ENCODE measurements at places on chromosomes 11 and 22.

- DNase-seq = no peak
Measured at GRCh38 chr22:23688121-23688520, 2.7 kb upstream of the RGL4 start.

GRCh38 chr11:11845551-11845950 lies 3.8 kb downstream of the USP47 start:
- DNase-seq = no peak

GRCh38 chr11:849104-849824 lies 6.6 kb downstream of the TSPAN4 start:
- no peak for DNase-seq

GRCh38 chr11:125463590-125464269 lies 32.3 kb downstream of the FEZ1 start:
- no peak for DNase-seq

- no peak for DNase-seq
Measured at GRCh38 chr11:125348141-125348651, 147.9 kb downstream of the FEZ1 start.

- no peak for DNase-seq
Measured at GRCh38 chr22:19903031-19903430, 38.5 kb upstream of the COMT start.

- DNase-seq = no peak
Measured at GRCh38 chr11:69241075-69241740, 52.7 kb upstream of the MYEOV start.

- peak; percentile 31 for DNase-seq
Measured at GRCh38 chr22:36546092-36546804, 17.3 kb upstream of the EIF3D start.

DNA sequence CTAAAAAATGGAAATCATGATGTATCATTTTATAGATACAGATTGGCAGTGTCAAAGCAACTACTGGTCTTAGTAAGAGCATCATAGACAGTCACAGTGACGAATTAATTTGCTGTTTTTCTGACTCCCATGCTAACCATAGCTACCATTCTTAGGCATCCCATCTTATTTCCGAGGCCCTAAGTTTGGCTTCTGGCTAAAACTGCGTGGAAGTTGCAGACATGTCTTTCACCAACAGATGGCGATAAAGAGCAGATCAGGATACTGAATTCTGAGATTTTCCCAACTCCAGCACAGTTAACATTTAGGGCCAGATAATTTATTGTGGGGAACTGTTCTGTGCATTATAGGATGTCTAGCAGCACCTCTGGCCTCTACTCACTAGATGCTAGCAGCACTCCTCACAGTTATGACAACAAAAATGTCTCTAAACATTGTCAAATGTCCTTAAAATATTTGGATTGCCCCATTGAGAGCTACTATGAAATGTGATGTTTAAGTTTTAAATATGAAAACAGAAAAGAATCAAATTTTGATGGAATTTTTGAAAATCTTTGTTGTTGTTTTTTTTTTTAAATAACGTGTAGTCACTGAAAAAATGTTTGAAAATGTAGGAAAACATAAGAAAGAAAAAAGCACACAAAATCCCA lies 16.3 kb downstream of the OR2AG2 start:
- DNase-seq = no peak

DNA sequence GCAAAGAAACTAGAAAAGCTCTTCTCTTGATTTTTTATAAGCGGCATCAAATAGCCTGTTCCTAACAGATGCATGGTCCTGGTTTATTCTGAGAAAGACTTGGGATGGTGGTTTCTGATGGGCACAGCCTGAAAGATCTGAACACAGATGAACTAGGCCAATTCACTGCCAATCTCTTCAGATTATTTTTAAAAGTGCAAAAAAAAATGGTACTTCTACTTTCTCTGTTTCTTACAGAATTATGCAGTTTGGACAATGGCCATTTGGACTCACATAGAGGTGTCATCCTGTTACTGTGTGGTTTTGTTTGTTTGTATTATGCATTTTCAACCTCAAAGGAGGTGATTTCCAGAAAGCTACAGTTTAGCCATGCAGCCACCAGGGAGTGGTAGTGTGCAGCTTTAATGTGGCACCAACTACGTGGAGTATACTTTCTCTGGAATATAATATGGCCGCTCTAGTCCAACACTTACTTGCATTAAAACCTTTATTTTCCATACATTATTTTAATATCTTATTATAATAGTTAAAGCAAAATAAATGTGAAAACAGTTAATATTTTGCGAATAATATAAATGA lies 469.8 kb upstream of the KIRREL3 start:
- no peak for DNase-seq

GRCh38 chr11:75583718-75584658 lies 21.9 kb downstream of the SERPINH1 start:
- DNase-seq = no peak

DNA sequence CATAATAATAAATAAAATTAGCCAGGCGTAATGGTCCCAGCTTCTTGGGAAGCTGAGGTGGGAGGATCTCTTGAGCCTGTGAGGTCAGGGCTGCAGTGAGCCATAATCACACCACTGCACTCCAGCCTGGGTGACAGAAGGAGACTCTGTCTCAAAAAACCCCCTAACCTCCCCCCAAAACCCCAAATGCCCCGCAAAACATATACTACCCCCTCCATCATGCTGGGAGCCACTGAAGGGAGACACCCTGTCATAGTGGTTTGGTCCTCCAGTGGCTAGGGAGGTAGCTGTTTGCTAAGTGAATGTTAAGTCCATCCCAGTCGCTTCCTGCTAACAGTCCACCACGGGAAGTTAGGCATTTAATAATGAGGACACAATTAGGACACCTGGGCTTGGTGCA lies 125.0 kb downstream of the ABTB2 start:
- no peak for DNase-seq

DNA sequence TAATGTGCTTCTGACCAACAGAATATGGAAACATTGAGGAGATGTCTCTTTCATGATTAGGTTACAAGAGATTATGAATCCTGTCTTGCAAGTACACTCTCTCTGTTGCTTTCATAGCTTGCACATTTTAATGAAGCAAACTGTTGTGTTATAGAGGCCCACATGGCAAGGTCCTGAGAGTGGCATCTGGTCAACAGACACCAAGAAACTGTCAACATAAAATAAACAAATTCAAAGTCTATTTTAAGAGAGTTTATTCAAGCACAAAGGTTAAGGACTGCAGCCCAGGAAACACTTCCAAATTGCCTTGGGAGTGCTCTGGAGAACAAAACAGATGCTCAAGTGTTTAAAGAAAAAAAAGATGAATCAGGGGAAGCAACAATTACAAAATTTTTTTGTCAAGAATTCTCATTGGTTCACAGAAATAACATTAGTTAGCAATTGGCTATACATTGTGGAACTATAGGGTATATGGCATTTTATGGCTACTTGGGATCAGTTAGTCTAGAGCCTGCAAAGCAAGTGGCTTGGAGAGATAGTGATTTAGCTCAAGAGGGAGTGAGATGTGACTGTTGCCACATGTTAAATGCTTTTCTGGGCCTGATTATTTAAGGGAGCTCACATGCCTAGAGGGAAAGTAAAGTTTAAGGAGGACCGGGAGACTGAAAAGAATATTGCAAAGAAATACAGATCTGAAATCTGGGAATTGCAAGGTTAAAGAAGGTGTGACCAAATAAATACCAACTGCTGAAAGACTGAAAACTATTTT lies 54.6 kb downstream of the CTSC start:
- no peak for DNase-seq

GRCh38 chr11:9972989-9973388 lies 309.1 kb downstream of the SWAP70 start:
- peak; percentile 24 for DNase-seq

DNA sequence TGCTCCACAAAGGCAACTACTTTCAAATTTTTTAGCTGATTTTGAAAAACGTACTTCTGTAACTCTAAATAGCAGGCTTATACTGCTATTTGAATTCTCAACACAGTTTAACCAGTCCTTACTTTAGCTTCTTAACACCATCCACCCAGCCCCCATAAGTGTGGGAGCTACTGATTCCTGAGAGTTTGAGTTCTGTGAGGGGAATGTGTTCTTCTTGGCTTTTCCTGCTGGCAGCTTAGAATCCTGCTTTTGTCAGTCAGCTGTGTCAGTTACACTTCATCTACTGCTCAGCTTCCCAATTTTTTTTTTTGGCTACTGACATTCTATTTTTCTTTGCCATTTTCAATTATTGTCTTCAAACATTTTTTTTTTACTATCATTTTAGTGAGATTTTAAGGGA lies 440.4 kb downstream of the INSC start:
- no peak for DNase-seq

GRCh38 chr11:43856993-43857392 lies 23.6 kb upstream of the ALKBH3 start:
- DNase-seq = no peak

DNA sequence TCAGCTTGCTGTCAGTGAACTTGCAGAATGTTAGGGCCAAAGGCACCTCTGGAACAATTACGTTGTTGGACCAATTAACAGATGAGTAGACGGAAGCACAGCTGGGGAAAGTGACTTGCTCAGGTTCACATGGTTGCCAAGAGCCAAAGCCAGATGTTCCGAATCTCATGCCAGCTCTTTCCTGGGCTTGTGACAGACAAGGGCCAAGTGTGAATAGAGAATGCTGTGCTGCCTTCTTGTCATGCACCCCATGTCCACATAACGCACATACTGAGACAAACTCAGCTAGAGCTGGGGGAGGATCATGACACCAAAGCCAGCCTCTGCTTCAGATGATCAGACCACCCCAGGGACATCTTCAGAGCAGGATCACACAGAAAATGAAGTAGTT lies 616.3 kb downstream of the INSC start:
- no peak for DNase-seq

DNA sequence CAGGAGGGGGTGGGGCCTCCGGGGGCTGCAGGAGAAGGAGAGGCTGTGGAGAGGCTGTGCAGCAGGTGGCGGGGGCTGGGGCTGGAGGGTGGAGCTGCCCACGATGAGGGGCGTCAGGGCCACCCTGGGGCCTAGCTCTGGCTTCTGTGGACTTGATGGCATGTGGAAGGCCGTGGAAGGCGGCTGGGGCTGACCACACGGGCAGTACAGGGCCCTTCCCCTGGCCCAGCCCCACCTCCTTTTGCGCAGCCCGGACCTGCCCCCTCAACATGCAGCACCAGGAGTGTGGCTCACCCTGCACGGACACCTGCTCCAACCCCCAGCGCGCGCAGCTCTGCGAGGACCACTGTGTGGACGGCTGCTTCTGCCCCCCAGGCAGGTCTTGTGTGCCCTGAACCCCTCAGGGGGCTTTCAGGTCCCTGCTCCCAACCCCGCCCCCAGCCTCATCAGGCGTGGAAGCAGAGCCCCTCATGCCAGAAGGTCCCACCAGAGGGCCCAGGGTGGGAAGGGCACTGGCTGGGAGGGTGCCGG lies 6.1 kb downstream of the MUC5B start:
- DNase-seq = no peak

GRCh38 chr22:26667140-26667539 lies 9.8 kb downstream of the MIAT start:
- DNase-seq = no peak

DNA sequence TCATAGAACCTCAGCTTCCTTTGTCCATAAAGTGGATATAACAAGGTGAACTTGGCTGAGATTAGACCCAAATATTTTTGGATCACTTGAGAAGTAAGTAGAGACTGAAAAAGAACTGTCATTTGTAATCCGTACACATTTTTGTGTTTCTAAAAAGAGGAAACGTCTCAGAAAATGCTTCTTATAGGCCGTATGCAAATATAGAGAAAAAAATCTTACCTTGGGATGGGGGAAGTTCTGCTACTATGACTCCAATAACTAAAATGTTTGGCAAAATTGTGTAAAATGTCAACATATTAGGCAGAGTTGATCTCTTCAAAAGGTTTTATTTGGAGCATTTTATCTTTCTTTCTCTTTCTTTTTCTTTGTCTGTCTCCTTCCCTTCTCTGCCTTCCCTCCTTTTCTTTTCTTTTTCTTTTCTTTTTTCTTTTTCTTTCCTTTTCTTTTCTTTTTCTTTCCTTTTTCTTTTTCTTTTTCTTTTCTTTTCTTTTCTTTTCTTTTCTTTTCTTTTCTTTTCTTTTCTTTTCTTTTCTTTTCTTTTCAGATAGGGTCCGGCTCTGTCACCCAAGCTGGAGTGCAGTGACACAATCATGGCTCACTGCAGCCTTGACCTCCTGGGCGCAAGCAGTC lies 48.2 kb downstream of the ADM start:
- no peak for DNase-seq

GRCh38 chr11:72609045-72609444 lies 65.2 kb downstream of the PDE2A start:
- no peak for DNase-seq

GRCh38 chr22:30447656-30448055 lies 22.1 kb downstream of the MTFP1 start:
- DNase-seq = no peak

DNA sequence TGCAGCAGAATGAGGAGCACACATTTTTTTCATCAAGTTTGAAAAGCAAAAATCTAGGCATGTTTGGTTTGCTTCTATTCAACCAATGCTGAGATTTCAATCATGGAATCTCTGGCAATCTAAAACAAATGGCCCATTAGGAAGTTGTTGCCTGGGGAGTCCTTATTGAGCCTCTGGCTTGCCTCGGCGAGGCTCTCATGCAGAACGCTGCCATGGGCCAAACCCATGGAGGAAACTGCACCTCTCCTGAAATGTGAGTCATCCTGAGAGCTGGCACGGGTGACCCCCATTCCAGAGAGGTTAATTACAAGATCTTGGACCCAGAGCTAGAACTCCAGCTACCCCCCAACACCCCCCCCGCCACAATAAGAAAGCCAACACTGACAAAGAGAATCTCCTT lies 80.7 kb downstream of the MN1 start:
- DNase-seq = no peak

DNA sequence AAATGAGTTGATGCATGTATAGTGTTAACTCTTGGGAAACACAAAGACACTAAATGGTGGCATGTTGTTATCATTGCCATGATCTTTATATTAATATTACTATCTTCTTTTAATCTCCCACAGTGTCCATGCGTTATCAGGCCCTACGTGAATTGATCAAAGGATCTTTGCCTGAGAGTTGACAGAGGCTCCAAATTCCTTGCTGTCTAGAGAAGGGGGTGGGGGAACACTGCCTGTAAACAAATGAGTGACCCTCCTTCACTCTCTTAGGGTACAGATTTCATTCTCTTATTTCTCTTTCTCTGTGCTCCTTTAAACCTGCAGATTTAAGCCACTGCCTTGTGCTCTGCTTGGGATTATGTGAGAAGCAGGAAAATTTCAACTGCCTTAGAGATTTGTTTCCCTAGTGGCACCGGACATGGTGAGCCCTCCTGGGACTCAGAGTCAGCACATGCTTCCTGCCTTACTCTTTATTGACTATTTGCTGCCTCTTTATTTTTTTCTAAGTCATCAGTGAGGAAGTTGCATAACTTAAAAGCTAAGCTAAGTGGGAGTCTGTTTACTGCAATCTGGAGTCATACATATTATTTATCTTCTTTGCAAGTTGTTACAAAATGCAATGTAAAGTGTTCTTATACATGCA lies 122.9 kb downstream of the MAML2 start:
- DNase-seq = no peak

- DNase-seq = no peak
Measured at GRCh38 chr11:3173795-3174194, 8.7 kb upstream of the OSBPL5 start.
